ENCODE measurements at places on chromosomes 11 and 22. TPM values are rescaled to one million over a fixed set of nuclear protein-coding genes. Genes with fewer than 3 reads are reported as not detected.

DNA sequence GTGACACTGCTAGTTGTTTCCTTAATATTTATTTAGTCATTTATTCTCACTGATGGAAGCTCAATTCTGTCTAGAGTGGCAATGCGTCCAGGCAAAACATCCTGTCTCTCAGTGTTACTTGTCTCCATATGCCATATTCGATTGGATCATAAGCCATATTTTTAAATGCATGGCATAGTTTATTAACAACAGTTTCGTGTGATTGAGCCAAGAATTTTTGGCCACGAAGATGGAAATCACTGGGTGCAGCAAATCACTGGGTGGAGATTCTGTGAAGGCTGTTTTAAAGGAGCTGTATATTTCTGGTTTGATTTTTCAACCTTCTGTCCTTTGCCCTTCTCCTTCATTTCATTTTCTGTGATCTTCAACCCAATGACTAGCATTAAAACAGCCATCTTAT is 205.2 kb downstream of the JRKL start:
- no peak for DNase-seq

- DNase-seq, result no peak
Measured at GRCh38 chr11:1089738-1090599, 15.3 kb downstream of the MUC2 start.

DNA sequence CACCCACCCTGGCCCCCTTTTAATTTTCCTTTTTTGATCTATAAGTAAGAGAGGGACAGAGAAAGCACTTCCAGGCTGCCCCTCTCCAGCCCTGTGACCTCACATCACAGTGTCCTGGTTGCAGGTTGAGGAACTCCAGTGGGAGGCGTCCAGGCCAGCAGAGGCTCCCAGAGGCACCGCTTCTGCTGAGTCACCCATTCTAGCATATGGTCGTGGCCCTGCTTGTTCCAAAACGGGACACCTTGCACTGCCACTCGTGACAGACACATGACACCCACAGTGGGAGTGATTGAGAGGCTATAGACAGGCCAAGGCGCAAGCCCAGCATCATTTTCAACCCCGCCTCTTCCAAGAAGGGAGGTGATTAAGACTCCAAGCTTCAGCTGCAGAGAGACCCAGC is 16.0 kb upstream of the TMPRSS4 start:
- DNase-seq, result no peak

DNA sequence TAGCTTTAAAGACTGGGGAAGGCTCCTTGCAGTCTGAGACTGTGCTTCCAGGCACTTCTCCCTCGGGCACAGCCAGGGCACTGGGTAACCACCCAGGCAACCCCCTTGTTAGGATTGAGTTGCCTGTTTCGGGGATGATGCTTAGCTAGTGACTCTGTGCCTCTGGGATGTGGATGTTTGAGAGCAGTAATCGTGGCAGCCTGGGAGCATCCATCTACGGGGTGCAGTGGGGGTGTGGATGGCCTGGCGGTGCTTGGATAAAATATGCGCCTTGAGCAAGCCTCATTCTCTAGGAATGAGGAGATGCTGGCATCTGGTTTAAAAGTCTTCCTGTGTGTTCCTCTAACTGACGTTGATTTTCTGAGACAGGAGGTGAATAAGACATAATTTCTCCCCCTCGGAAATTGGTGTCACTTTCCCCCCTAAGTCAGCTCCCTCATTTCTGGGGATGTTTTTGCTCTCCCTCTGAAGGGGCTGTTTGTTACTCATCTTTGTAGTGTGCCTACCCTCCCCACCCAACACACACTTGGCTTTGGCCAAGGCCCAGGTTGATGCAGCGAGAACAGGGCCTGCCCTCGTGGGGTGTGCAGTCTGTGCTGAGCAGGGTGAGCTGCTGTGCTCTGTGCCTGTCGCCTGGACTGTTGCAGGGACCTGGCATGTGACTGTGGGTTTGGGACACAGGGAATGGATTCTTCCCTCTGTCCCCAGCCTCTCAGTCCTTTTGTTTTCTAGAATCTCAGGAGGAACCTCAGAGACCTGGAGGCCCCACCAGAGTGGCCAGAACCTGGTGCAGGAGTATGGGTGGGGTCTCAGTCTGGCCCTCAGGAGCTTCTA is 2.0 kb downstream of the GNAZ start:
- peak; percentile 6 for DNase-seq

DNA sequence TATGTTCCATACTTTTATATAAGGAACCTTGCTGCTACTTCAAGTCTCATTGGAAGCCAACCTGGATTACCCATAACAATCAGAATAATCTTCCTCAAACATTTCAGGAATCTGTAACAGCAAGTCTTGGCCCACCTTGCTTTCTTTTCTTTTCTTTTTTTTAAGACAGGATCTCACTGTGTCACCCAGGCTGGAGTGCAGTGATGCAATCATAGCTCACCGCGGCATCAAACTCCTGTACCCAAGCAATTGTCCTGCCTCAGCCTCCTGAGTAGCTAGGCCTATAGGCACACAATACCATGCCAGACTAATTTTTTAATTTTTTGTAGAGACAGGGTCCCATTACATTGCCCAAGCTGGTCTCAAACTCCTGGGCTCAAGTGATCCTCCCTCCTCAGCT is 29.3 kb upstream of the PRDM10 start:
- DNase-seq, result no peak

The ANO1 gene
- total RNA-seq, result not detected

The CHST1 gene
- 0.80 TPM for total RNA-seq

DNA sequence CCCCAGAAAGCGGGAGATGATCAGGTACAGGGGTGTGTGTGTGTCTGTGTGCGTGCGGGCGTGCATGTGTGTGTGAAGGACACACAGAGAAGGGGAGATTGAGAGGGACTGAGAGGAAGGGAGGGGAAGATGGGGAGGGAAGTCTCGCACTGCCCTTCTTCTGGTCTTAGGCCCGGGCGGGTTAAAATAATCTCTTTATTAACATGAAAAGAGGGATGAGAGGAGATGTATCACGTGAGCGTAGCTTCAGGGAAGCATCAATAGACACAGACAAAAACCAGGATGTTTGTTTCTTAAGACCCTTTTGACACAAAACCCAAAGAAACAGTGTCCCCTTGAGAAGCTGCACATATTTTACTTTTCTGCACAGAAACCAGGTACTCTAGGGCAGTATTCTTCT is 347.3 kb downstream of the BRD1 start:
- no peak for DNase-seq

The SCGB1A1 gene
- total RNA-seq, result not detected

GRCh38 chr11:114159320-114159719 is 99.8 kb downstream of the ZBTB16 start:
- DNase-seq, result no peak

The MS4A6E gene
- total RNA-seq, result not detected

The CCDC15 gene
- 3.6 TPM for total RNA-seq

GRCh38 chr22:49887064-49887451 is 31.2 kb downstream of the ALG12 start:
- DNase-seq, result no peak

The SPCS2 gene
- 150 TPM for total RNA-seq

The APOL5 gene
- total RNA-seq, result not detected

DNA sequence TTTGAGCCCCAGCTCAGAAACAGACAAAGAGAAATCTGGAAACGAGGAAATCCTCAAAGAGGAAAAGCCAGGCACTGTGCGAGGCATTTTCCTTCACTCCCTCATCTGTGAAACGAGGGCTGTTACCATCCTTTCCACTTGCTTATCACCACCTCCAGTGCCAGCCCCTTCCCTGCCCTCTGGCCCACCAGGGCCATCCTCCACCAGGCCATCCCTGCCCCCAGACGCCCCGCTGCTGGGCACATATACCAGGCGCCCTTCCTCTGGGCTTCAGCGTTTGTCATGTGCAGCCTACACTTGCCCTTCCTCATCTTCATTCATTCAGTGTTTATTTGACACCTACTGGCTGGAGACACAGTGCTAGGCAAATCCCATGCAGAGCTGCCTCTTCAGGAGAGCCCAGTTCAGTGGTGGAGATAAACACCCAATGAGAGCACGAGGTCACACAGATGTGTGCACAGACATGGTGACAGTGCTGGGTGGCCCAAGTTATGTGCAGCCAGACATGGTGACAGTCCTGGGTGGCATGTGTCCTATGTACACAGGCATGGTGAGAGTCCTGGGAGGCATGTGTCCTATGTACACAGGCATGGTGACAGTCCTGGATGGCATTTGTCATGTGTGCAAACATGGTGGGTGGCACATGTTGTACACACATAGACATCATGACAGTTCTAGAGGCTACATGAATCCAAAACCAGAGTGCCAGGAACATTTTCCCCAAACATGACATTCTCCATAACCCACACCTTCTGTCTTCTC is 9.7 kb downstream of the SPTBN2 start:
- peak; percentile 38 for DNase-seq

DNA sequence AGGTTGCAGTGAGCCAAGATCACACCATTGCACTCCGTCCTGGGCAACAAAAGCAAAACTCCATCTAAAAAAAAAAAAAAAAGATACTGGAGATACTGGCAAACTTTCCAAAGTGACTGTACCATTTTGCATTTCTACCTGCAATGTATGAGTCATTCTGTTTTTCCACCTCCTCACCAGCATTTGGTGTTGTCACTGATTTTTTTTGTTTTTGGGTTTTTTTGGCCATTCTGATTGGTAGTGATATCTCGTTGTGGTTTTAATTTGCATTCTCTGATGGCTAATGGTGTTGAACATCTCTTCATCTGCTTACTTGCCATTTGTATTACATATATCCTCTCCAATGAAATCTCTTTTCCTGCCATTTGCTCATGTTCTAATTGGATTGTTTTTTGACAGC is 12.0 kb upstream of the RBX1 start:
- DNase-seq, result no peak

DNA sequence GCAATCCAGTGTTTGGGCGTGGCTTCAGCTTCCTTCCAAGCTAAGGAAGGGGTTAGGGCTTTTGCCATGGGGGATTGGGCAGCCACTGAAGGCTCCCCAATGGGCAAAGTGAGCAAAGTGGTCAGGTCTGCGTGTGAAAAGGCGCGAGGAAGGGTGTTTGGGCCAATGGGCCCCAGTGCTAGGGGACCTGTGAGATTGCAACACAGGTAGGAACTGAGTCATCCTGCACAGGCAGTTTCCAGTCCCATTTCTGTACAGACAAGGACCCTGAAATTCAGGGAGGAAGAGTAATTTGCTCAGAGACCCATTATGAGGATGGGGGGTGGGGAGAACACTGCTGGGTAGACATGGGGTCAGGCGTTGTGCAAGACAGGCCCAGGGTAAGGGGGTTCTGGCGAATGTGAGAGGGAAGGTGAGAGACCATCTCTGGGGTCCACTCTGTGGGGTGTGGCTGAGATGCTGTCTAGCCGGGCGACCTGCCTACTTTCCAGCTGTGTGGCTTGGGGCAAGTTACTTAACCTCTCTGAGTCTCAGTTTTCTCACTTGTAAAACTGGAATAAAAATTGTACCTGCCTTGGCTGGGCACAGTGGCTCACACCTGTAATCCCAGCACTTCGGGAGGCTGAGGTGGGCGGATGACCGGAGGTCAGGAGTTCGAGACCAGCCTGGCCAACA is 7.3 kb downstream of the CCDC88B start:
- no peak for DNase-seq

- DNase-seq, result peak; percentile 13
Measured at GRCh38 chr22:50049299-50050195, 8.6 kb downstream of the TTLL8 start.

DNA sequence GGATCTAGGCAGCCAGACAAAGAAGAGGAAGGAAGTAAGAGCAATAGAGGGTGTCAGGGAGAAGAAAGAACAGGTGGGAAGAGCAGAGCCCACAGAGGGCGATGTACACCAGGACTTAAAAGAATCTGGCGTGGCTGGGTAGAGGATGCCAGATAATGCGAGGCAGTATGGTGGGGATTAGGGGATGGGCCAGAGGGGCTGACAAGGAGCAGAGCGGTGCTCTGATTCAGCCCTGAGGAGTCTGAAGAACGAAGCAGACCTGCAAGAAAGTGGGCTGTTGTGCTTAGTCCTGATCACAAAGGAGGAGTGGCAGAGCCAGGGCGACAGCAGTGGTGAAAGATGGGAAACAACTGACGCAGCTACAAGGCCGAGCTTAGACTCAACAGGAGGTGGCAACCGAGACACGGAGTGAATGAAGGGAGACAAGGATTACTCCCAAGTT is 163.7 kb downstream of the LARGE1 start:
- DNase-seq, result no peak

- peak; percentile 76 for DNase-seq
Measured at GRCh38 chr22:25048659-25049647, 96.4 kb downstream of the KIAA1671 start.

DNA sequence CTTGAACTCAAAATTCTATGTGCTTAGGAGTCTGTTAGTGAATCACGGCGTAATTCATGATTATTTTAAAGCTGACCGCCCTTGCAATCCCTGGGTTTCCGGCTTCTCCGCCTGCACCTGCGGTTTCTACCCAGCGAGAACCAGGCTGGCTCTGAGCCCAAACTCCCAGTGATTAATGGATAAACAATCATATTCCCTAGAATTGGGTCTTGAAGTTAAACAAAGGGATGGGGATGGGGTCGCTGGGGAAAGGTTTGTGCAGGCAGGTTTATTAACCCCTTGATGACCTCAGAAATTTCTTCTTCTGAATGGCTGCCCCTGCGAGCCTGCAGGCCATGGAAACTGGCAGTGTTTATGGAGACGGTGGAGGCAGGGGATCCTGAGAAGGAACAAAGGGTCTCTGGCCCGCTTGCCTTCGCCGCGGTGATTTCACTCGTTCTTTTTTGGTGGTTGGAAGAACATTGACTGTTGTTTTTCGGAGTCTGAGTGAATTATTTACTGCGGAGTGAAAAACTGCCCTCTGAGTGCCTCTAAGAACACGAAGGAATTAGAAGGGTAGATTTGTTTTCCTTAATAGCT is 1000.3 kb downstream of the BRD1 start:
- DNase-seq, result no peak

DNA sequence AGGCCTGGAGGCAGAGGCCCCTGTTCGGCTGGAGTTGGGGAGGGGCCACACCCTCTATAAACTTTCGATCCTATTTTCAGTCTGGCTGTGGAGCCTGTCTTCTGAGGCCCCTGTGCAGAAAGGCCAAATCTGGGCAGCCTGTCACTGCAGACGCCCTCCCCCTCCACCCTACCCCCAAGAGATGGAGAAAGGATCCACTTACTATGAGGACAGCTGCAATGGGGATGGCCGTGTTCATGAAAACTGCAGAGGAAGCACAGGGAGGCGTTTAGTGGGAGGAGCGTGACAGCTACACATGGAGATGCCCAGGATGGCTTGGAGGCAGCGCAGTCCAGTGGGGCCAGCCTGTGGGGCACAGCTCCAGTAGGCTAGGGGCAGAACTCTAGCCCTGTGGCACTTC is 43.5 kb upstream of the KCNJ11 start:
- DNase-seq, result no peak

DNA sequence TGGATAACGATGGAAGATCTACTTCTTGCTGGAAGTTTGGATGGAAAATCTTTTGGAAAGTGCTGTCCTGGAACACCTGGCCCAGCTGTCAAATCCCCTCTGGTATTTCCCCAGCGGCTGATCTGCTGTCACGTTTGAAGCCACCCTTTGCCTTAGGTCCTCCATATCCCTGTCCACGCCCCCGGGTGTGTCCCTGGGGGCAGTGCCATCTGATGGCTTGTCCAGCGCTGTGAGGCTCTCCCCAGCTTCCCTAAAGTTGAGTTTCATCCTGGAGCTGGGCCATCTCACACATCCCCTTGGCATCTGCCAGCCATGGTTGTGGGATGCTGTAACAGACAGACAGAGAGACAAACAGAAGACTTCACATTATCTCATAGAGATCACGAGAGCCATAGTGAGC is 3.1 kb upstream of the IGLL1 start:
- DNase-seq, result no peak

GRCh38 chr11:36333468-36333867 is 37.4 kb downstream of the PRR5L start:
- no peak for DNase-seq

The MYEOV gene
- not detected for total RNA-seq

- DNase-seq, result no peak
Measured at GRCh38 chr11:45501392-45502225, 163.8 kb downstream of the CHST1 start.

The PC gene
- 9.6 TPM for total RNA-seq

The SCUBE1 gene
- total RNA-seq, result 0.33 TPM

Data from CD8-positive, alpha-beta memory T cell (primary cell).